ENCODE measurements at places on chromosomes 16 and 17.

DNA sequence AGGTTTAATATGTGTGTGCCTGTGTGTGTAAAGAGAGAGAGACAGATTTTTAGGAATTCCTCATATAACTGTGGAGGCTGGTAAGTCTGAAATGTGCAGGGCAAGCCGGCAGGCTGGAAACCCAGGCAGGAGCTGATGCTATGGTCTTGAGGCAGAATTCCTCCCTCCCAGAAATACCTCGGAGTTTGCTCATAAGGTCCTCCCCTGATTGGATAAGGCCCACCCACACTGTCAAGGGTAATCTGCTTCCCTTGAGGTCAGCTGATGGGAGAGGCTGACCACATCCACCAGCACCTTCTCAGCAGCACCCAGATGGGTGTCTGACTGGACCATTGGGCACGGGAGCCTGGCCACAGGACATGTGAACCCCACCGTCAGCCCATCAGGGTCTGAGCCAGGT, 42.4 kb downstream of the C16orf95 start:
- no peak for DNase-seq

DNA sequence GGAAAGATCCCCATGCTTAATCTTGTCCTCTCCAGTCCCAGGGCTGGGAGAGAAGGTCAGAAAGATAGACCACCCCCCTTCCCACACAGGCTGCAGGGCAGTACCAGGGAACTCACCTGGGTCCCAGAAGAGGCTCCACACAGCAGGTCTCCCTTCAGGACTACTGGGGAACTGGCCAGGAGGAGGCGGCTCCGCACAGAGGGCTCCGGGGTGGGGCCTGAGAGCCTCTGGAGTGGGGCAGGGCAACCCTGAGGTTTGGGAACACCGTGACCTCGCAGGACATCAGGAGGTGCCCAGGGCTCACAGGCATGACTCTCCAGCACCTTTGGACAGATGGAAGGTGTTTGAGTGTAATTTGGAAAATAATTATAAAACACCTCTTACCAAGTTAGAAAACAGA, 11.0 kb downstream of the ABCA3 start:
- DNase-seq, result no peak

DNA sequence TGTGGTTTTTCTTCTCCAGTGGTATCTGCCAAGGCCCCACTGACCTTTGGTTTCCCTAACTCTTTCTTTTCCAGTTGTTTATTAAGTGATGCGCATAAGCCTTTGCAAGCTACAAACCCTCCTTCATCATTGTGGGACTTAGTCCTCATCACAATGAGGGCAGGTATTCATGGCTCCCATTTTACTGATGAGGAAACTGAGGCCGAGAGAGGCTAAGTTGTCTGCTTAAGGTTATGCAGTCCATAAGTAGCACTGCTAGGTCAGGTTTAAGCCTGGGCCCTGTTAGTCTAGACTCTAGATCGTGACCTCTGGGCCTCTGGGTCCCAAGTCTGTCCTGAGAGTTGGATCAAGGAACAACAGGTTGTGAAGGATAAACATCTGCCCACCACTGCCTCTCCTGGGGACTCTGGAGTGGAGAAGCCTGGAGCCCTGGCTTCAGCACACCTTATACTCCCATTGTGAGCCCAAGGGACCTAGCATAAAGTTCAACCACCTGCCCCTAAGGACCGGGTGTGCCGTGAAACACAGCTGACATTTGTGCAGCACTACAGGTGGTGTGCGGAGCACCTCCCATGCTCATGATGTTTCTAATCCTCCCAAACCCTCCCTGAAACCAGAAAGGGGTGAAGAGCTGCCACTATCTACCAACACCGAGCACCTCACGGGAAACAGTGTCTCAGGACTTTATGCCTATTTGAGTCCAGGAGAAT, 5.2 kb upstream of the KCNH6 start:
- no peak for DNase-seq

DNA sequence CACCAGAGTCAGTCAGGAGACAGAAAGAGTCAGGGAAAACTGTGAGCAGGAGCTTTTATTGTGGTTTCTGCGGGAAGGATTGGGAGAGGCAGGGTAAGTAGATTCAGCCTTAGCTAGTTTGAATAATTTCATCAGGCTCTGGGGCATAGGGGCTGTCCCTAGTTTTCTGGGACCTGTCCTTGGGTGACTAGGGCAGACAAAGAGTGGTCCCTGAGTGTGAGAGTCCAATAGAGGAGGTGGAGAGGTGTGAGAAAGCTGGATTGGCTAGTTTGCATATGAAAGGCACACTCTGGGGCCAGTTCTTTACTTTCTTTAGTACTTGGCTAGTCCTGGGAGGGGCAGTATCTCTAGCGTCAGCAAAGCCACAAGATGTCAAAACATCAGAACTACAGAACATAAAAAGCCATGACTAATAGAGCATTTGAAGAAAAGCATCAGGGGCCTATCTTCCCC, 255.6 kb downstream of the HS3ST3A1 start:
- no peak for DNase-seq

All from cerebellar nuclear complex (tissue), 1 donor.